ENCODE measurements at places on chromosomes 1 and 21. TPM values are rescaled to one million over a fixed set of nuclear protein-coding genes. Genes with fewer than 3 reads are reported as not detected.
A peak's percentile ranks its signal among the peaks of the same experiment; 100 is the strongest.

DNA sequence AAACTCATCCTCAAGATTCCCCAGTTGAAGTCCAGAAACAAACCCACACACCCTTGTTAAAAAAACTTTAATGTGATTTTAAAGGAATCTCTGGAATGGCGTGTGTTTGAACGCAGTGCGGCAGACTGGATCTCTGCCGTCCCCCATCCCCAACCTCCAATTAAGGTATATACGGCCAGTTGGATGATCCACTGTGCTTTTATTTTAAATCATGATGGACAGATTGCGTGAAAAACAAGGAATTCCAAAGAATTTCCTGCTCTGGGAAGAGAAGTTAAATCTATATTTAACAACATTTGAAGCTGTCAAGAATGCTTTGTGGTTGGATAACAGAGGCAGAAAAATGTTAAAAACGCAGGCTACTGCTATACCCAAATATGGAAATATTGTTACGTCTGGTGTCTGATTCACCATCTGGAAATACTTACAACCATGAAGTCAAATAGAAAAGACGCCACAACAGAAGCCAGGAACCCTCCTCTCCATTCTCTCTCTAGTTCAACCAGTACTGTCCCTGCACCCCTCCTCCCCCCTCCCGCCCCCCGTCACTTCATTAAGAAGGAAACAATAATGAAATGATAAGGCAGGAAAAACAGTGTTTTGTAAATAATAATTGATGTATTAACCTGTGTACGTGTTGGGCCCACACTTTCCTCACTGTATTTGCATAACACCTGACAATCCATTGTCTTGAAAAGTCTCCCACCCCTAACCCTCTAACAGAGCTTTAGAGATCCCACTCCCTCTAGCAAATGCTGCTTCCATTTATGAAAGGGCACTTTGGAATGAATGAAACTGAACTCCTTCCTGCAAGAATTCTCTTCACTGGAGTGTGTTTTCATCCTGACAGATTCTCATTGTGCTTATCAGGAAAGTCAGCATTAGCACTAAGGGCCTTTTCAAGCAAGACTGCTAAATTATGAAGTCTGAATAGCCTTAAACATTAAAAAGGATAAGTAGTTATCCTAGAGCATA, 2.0 kb upstream of the CCN1 start:
- DNase-seq = no peak

GRCh38 chr1:22118291-22118992, 24.5 kb downstream of the WNT4 start:
- no peak for DNase-seq

- DNase-seq = no peak
These were observed 16.1 kb downstream of the PRRC2C start for GRCh38 chr1:171501305-171502024.

GRCh38 chr1:46077644-46078043, 54.8 kb downstream of the PIK3R3 start:
- DNase-seq = no peak

- DNase-seq = no peak
These were observed 39.3 kb downstream of the NFIA start for GRCh38 chr1:61121631-61122030.

DNA sequence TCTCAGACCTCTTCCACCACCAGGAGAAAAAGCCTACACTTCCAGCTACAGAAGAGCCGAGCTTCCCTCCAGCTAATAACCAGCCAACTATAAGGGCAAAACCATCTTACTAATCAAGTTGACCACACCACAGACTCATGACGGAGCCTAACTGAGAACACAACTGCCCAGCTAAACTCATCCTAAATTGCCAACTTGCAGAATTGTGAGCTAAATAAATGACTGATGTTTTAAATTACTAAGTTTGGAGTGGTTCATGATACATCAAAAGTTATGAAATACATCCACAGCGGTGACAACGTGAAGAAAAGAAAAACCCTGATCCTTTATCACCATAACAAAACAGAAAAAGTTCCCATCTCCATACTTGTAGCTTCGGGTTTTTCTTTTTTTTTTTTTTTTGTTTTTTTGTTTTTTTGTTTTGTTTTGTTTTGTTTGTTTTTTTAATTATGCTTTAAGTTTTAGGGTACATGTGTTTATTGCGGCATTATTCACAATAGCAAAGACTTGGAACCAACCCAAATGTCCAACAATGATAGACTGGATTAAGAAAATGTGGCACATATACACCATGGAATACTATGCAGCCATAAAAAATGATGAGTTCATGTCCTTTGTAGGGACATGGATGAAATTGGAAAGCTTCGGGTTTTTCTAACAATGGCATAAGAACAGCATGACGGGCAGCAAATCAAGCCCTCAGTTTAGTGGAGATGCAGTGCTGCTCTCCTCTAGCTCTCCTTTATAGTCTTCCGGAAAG, 122.6 kb downstream of the PIGK start:
- no peak for DNase-seq

- no peak for DNase-seq
These were observed 6.2 kb upstream of the BMP8A start for GRCh38 chr1:39485046-39485803.

- no peak for DNase-seq
These were observed 9.3 kb downstream of the HES2 start for GRCh38 chr1:6410248-6410893.

DNA sequence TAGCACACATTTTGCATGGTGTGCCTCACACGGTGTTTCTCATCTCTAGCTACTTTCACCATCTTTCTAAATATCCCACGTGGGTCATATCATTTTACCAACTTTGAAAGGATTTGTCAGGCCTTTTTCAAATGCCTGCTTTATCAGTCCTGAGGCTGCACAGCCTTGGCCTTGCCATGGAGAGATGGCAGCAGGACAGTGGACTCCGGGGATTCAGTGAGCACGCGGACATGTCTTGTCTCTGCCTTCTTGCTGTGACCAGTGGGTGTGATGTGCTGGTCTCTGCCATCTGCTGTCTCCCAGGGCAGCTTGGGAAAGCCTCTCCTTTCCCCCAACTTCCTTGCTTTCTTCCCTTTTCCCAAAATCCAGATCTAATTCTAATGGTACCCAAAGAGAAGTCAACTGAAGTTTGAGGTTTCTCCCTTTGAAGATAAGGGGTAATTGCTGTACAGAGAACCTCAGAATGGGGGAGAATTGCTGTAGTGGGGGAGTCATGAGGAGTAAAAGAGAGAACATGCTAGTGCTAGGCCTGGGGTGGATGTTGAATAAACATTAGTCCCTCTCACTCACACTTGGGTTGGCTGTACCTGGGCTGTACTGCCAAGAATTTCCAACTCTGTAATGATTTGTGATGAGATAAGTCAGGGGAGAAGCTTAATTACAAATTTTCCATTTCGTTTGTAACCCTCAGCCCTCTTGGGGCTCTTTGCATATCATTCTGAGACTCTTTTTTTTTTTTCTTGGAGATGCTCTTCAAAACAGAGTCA, 99.5 kb downstream of the GALNT2 start:
- peak; percentile 16 for DNase-seq

GRCh38 chr1:78834201-78834741, 172.3 kb downstream of the ADGRL4 start:
- DNase-seq = no peak

- DNase-seq = no peak
These were observed 4.9 kb upstream of the KIF14 start for GRCh38 chr1:200625381-200625824.

ACTN2 gene
- total RNA-seq = 54.9 TPM

CLDN17 gene
- not detected for total RNA-seq

GRCh38 chr1:10508511-10508951, 33.8 kb downstream of the PEX14 start:
- DNase-seq = no peak

MX2 gene
- 10.1 TPM for total RNA-seq

- no peak for DNase-seq
These were observed 16.9 kb upstream of the RAB3B start for GRCh38 chr1:52007215-52008002.

GRCh38 chr1:209720826-209721225, 16.2 kb downstream of the HSD11B1 start:
- no peak for DNase-seq

GRCh38 chr1:63051886-63052285, 268.0 kb downstream of the ATG4C start:
- no peak for DNase-seq

OR14C36 gene
- total RNA-seq = not detected

- DNase-seq = no peak
These were observed 35.0 kb downstream of the ESRRG start for GRCh38 chr1:216688127-216688657.

DNA sequence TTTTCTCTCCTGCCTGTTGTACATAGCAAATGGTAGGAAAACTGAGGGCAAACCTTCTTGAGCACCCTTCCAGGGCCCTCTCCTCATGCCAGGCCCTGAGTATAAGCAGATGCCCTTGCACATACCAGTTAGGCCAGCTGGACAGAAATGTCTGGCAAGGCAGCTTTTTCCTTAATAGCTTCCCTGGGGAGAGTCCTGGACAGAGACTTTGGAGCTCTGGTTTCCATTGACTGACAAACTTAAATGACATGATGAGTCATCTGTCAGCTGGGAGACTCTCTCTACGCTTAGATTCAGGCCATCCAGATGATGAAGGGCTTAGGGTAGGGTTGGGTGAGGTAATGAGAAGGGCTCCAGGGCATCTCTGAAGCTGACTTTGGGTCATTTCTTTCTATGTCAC, 317.5 kb downstream of the ASTN1 start:
- no peak for DNase-seq

MYBPH gene
- total RNA-seq = 0.16 TPM

- DNase-seq = no peak
These were observed 33.0 kb downstream of the PIK3C2B start for GRCh38 chr1:204461331-204462228.

DNA sequence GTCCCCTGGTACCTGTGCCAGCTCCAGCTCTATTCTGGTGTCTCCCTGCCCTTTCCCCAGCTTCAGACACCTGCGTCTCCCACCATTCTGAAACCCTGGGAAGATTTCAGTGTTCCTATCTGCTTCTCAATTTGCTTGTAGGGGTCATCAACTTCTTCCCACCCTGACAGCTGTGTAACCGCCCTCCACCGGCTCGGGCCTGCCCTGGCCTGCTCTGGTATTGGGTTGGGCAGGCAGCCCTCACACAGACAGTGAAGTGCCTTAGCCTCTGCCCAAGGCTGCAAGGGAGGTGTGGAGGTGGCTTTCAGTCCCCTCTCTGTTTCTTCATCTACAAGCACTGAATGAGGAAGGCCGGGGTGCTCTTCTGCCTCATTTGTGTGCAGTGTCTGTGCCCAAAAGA, 97.2 kb downstream of the LAMC2 start:
- no peak for DNase-seq

CLCA4 gene
- 0.63 TPM for total RNA-seq

OR2L3 gene
- total RNA-seq = not detected

CRNN gene
- total RNA-seq = 0.43 TPM

DNAJC6 gene
- 5.1 TPM for total RNA-seq

- DNase-seq = peak; percentile 78
These were observed 147.0 kb downstream of the GABPA start for GRCh38 chr21:25881524-25882376.

DNA sequence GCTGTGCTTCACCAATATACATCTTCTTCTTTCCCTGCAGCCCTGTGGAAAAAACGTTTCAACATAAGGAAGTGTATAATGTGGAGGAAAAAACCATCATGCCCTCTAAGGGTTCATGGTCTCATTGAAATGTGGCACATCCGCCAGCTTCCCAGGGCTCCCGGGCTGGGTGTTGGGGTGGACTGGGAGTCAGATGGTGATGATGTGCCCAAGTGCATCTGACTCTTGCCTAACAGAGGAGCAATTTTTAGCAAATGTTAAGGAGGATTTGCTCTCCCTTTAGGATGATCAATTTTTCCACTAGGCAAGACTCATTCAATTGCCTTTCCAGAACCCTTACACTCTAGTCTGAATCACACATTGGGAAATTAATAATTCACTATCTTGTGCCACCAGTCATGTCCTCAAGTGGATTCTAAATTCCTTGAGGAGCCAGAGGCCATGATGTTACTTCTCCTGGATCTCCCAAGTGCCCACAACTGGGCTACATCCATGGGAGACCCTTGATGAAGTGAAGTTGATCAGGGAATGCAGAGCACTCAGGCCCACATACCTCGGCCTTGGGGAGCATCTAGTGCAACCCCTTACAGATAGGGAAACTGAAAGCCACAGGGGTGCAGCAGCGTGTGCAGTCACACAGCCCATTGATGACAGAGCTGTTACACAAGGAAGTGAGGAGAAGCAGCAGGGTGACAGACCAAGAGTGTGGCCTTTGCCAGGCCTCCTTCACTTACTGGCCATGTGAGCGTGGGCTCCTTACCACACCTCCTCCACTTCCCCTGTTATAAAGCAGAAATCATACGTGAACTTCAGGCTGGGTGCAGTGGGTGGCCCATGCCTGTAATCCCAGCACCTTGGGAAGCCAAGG, 100.0 kb upstream of the SLC44A3 start:
- DNase-seq = no peak

DNA sequence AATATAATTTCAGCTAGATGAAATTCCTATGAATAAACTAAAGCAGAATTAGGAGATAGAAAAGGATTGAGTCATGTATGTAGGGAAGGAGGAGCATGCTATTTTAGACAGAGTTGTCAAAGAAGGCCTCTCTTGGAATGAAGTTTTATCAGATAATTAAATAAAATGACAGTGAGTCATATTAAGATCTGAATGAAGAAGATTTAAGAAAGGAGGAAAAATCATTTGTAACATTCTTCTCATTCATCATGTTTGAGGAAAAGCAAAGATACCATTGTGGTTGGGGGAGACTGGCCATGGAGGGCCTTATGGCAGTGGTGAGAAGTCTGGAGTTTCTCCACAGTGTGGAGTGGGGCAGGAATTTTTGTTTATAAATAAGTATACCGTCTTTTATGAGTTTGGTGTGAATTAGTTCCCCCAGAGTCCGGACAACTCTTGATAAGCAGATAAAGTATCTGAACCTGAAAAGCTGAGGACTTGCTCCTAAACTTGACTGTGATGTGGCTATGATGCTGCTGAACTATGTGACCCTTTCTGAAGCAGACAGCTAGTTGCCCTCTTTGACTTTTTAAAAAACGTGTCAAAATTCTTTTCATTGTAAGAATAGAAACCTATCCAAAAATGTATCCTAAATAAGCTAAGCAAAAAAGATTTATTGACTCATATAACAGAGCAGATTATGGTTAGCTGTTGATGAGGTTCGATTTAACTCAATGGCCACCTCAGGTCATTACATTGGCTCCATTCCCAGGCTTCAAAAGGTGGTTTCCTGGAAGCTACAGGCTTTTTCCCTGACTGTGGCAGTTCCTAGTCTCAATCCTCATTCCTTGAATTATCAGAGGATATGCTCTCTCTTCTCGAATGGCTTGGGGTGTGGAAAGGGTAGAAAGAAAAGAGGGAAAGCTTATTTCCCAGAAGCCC, 90.8 kb downstream of the LHX9 start:
- no peak for DNase-seq

DNA sequence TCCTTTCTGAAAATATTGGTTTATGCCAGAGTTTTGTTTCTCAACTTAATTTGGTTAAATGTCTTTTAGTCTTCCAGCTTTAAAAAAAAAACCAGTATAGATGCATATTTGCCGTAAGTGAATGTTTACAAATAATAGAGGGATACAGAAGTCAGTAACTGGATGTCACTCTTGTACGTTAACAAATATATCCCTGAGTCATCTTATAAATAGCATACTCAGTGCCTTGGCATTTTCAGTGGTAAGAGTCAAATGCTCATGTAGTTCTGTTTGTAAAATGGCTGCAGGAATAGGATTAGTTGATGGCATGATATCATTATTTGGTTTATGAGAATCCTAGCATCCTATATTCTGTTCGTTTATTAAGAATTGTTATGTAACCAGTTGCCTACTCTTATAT, 55.4 kb downstream of the SPEN start:
- no peak for DNase-seq

- DNase-seq = no peak
These were observed 65.7 kb downstream of the SDC3 start for GRCh38 chr1:30842697-30843354.

GRCh38 chr1:97812076-97812475, 108.8 kb downstream of the DPYD start:
- DNase-seq = no peak
